Activated CD4-positive, alpha-beta T cell treated with anti-CD3 and anti-CD28 coated beads for 1 hour (primary cell): ENCODE measurements at places on chromosomes 13 and 19.
A peak's percentile ranks its signal among the peaks of the same experiment; 100 is the strongest.

DNA sequence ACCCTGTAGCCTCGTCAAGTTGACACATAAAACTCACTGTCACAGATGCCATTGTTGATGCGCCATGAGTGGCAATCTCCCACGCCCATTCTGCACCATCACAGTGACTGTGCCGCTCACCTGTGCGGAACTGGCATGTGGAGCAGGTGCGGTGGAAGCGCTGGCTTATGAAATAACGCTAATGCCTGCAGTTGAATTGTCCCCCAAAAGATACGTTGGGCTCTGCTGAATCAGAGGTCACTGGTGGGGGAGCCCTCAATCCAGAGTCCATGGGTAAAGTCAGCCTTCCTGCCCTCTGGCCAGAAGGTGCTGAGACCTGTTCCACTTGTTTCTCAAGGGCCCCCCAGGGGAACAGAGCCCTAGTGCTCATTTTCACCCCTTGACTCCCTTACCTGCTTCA, 2.9 kb upstream of the ARHGEF7 start:
- DNase-seq: no peak

GRCh38 chr19:55563261-55563690, 17.4 kb downstream of the ZNF579 start:
- no peak for DNase-seq

- DNase-seq: no peak
Observed at GRCh38 chr19:35270381-35270811, 1.6 kb downstream of the USF2 start.

- DNase-seq: no peak
Observed at GRCh38 chr19:54257116-54257480, at the start of gene LILRB5. Gene LILRB5 (minus strand): TSS chr19:54257273. CDS start chr19:54257193, 80 bp downstream.

DNA sequence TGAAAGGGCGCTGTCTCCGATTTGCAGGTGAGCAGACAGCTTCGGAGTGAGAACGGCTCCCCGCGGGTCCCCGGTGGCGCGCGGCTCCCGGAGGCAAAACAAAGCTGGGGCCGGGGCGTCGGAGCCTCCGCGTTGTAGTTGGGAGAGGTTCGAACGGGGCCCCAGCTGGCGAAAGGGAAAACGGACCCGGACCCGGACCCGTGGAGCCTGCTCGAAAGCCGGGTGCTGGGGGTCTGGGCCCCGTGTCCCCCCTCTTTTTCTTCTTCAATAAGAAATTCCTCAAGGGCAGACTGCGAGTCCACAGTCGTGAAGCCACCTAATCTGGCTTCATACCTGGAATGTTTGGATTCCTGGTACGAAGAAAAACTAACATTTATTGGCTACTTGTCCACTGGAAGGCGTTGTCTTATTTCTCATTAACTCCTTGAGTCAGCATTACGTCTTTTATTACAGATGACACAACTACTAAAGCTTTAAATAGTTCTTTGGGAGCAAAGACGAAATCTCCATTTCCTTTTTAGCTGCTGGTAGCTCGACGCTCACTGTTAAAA, 632 bp upstream of the MTIF3 start:
- peak; percentile 26 for DNase-seq

GRCh38 chr19:958967-959855, 24.9 kb upstream of the WDR18 start:
- no peak for DNase-seq

- no peak for DNase-seq
Observed at GRCh38 chr19:5691822-5692722, 2.0 kb downstream of the RPL36 start.

GRCh38 chr19:3450796-3451411, 29.4 kb downstream of the SMIM24 start:
- DNase-seq: no peak

GRCh38 chr19:44740351-44740824, 8.1 kb upstream of the BCL3 start:
- DNase-seq: no peak

DNA sequence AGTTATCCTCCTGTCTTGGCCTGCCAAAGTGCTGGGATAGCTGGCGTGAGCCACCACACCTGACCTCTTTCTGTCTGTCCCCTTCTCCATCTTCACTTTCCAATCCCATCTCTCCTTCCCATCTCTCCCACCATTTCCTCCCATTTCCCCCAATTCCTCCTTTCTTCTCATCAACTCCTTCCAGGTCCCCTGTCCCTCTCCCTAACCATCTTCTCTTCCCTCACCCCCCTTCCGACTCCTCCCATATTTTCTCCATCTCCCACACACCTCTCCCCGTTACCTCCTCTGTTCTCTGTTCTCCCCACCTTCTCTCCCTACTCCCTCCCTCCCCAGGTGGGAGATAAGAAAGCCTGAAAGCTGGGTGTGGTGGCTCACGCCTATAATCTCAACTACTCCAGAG, 40.6 kb downstream of the KEAP1 start:
- no peak for DNase-seq

DNA sequence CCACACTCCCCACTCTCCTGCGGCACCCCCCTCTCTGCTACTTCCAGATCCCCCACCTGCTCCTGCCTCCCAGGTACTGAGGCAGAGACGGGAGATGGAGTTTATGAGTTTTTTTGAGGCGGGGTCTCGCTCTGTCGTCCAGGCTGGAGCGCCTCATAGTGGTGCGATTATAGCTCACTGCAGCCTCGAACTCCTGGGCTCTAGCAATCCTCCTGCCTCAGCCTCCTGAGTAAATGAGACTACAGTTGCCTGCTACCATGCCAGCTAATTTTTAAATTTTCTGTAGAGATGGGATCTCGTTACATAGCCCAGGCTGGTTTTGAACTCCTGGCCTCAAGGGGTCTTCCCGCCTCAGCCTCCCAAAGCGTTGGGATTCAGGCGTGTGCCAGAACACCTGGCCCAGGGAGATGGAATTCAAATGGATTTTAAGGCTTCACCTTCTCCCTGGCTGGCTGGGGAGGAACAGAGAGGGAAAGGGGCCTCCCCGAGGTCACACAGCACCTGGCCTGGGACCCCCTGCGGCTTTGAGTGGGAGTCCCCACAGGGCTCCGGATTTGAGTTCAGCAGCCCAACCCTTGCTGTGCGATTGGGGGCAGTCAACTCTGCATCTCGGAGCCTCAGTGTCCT, 19.5 kb upstream of the TNFAIP8L1 start:
- DNase-seq: no peak

- no peak for DNase-seq
Observed at GRCh38 chr19:5132206-5132560, 163.3 kb downstream of the KDM4B start.

DNA sequence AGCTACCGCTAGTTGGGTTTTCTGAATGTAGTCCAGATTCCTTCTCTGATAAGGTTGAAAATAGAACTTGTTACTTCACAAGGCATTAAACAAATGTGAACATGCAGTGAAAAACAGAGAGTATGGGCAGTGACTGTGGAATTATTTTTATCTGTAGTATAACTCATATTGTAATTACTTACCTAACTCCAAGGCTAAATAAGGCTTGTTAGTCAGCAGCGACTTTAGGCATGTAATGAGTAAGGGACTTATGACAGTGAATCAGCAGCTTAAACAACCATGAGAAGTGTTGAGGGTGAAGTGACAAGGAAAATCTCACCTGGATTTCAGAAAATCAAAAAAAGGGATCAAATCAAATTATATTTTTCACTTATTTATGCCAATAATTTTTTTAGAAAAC, 1719.5 kb upstream of the MIR17HG start:
- DNase-seq: no peak

DNA sequence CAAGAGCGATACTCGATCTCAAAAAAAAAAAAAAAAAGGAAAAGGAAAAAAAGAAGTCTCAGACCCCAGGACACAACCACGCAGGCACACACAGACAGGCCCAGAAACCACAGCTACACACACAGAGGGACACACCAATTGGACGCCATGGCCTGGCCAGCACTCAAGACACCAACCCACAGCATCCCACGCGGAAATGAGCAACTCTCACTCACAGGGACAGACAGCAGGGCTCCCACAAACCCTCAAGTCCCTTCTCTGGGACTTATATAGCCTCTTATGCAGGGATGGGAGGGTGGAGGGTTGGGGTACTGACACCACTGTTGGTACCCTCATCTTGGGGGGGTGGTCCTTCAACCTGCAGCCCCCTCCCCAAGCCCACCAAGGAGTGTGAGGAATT, 5.9 kb downstream of the NOTCH3 start:
- no peak for DNase-seq

DNA sequence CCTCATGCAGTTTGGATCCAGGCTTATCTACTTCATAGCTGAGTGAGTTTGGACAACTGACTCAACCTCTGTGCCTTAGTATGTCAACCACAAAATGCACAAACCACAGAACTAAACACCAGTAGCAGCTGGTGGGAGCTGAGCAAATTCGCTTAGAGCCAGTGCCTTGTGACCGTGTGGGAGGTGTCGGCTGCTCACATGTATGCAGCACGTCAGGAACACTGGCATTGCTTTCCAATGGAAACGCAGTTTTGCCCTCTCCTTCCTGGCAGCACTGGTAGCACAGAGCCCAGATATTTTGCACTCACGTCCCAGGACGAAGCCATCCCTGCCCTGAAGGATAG, 8.3 kb upstream of the NTN5 start:
- DNase-seq: no peak

DNA sequence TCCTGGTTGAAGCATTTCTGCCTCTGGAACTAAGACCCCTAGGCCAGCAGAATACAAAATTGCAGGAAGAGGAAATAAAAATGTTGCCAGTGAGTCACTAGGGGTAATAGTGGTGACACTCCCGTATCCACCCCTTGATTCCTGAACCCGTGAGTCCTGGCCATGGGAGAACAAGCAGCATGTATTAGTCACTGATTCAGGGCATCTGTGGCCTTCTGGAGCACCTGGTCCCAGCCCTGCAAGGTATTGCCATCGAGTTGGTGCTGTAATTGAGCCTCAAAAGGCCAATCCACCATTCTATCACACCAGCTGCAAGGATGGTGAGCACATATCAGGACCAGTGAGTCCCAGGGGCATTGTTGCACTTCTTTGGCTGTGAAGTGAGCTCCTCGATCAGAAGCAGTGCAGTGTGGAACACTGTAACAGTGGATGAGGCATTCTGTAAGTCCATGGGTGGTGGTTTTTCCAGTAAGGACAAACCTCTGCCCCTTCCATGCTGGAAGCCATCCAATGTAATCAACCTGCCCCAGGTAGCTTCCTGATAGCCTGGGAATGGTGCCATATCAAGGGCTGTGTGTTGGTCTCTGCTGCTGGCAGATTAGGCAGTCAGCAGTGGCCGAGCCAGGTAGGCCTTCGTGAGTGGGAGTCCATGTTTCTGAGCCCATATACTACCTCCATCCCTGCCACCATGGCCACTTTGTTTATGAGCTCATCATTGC, 39.6 kb downstream of the C1QTNF9 start:
- DNase-seq: no peak

GRCh38 chr19:10660346-10660745, 6.2 kb downstream of the ILF3 start:
- DNase-seq: no peak

- DNase-seq: no peak
Observed at GRCh38 chr13:24495151-24495729, 17.3 kb downstream of the PARP4 start.

DNA sequence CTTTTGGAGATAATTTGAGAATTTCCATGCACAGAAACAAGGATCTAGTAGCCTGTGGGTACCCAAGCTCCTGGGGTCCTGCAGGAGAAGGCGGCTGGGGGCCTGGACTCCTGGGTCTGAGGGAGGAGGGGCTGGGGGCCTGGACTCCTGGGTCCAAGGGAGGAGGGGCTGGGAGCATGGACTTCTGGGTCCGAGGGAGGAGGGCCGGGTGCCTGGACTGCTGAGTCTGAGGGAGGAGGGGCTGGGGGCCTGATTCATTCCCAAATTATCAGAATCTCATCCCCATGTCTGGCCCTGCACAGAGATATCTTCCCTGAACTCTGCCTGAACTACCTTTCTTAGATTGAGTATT, 520 bp upstream of the RDH13 start:
- no peak for DNase-seq

- DNase-seq: no peak
Observed at GRCh38 chr13:100636441-100636840, 38.2 kb downstream of the TMTC4 start.

- no peak for DNase-seq
Observed at GRCh38 chr13:43171489-43171888, 148.1 kb downstream of the DNAJC15 start.

GRCh38 chr13:95530178-95530577, 22.3 kb upstream of the CLDN10 start:
- DNase-seq: no peak

DNA sequence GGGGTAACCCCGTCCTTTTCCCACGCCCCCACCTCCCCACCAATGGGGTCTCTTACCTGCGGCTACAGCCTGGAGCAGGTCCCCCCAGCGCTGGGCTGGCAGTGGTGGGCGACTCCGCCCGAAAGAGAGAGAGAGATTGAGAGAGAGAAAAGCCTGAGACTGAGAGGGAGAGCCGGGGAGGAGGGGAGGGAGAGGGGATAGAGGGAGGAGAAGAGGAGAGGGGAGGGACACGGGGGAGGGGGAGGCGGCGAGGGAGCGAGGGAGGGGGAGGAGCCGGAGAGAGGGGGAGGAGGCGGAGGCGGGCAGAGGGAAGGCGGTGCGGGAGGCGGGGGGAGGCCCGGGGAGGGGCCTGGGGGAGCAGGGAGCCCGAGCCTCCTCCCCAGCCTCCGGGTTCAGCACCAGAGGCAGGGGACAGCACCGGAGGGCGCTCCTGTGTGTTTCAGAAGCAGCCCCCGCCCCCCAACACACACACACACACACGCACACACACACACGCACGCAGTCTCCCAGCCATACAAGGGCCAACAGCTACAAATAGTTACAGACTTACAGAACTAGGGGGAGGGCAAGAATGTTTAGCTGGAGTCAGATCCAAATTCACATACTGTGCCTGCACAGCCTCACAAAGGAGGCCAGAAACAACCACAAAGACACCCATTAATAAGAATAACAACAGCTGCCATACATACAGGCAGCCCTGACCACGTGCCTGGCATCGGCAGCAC, at the start of gene SLC8A2:
SLC8A2 (minus strand) TSS at position 161 of the 725 bp plus-strand sequence. CDS start 5,490 bp downstream, outside the sequence.
- peak; percentile 33 for DNase-seq

DNA sequence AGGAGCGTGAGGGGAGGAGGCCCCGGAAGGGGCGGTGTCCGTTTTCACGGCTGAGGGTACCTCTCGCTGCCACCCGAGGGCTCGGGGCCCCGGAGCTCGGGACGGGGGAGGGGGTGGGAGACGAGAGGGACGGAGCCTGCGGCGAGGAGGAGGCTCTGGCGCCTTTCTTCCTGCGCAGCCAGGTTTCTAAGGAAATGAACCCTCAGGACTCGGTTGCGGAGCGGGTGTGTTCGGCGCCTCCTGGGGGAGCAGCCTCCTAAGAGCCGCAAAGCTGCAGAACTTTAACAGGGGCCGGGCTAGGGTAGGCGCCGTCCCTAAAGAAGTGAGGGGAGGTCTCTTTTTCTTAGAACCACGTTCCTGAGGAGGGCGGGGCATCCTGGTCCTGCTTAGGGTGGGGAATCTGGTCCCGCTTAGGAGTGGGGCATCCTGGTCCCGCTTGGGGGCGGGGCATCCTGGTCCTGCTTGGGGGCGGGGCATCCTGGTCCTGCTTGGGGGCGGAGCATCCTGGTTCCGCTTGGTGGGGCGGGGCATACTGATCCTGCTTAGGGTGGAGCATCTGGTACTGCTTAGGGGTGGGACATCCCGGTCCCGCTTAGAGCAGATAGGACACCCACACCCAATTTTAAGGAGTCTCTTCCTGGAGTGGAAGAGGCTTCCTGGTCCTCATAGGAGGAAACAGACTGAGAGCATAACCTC, 6.2 kb downstream of the SYT5 start:
- no peak for DNase-seq
